ENCODE measurements at places on chromosomes 5 and 9.
A peak's percentile ranks its signal among the peaks of the same experiment; 100 is the strongest.

DNA sequence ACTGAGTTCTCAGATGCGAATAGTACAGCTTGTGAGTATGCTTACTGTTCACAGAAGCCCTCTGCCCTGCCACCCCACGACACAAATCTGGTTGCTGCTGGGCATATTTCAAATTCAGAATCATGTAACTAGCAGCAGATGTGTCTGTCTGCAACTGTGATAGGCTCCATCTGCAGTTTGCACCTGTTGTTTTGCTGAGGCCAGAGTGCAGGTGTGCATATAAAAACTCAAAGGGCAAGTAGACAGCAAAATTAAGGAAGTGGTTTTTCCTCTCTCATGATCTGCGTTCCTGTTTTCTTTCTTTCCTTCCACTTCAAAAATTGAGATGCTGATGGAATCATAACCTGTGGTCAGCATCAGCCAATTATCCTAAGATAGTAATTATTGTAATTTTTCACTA lies 1000.5 kb downstream of the PTPRD start:
- no peak for ATAC-seq

- no peak for ATAC-seq
These were observed 28.8 kb upstream of the GFPT2 start for GRCh38 chr5:180381851-180382480.

GRCh38 chr5:39132792-39133191 lies 58.6 kb upstream of the RICTOR start:
- no peak for ATAC-seq

DNA sequence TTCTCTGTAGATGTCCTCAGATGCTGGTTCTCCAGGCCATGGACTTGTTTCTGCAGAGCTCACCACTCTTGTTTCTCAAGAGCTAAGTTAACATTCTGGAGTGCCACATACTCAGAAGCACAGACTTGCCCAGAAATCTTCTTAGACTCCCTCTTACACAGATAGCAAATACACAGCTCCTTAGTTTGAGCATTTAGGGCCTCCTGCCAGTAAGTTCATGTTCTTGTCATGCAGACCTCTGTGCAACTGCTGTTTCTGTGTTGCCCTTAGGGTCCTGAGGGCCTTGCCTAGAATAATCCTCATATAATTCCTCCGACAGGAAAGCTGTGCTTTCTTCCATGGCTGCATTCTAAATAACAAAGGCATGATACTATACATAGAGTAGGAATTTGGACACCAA lies 1.3 kb upstream of the PTPDC1 start:
- no peak for ATAC-seq

- ATAC-seq, result no peak
These were observed 38.2 kb upstream of the POMT1 start for GRCh38 chr9:131464354-131465000.

GRCh38 chr9:133526721-133527321 lies 2.1 kb upstream of the MYMK start:
- ATAC-seq, result no peak

GRCh38 chr9:108837530-108837929 lies 18.3 kb downstream of the ACTL7B start:
- no peak for ATAC-seq

GRCh38 chr9:130763331-130764171 lies 70.0 kb downstream of the EXOSC2 start:
- ATAC-seq, result no peak

DNA sequence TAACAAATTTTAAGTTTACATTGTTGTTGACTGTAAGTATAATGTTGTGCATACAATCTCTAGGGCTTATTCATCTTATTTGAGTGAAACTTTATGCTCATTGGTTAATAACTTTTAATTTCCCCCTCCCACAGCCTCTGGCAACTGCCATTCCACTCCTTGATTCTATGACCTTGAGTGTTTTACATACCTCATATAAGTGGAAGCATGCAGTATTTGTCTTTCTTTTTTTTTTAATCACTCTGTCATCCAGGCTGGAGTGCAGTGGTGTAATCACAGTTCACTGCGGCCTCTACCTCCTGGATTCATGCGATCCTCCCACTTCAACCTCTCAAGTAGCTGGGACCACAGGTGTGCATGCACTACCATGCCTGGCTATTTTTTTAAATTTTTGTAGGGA lies 83.9 kb downstream of the KCTD16 start:
- ATAC-seq, result no peak

DNA sequence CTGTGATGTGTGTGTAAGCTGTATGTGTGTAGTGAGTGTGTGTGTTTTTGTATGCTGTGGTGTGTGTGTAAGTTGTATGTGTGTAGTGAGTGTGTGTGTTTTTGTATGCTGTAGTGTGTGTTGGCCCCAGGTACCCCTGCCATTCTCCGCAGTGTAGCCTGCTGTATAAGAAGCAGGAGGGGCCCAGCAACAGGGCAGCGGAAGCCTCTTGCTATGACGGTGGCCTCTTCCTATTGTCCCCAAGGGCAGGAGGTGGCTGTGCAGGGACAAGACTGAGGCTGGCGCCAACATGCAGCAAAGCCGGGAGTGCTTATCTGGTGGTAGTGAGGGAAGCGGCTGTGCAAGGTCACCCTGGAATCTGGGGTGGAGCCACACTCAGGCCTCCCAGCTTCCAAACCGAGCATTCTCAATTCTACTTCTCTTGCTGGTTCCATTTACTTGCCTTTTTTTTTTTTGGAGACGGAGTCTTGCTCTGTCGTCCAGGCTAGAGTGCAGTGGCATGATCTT lies 5.1 kb downstream of the SPAAR start:
- ATAC-seq, result peak; percentile 37

DNA sequence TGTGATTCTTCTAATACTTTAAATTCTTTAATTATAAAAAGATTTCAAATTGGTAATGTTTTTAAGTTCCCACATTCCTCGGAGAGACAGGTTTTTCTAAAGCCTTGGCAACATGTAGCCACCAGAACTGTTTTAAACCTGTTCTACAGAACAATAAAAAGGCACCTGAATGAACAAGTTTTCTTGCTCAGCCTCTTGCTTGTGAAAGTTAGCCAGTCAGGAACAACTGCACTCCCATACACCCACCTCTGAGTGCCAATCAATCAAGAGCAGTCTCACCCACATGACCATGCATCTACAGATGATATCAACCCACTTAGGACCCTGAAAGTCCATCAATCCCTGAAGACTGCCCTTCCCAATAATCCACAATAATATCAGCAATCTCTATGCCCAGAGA lies 62.3 kb downstream of the AP3B1 start:
- no peak for ATAC-seq

DNA sequence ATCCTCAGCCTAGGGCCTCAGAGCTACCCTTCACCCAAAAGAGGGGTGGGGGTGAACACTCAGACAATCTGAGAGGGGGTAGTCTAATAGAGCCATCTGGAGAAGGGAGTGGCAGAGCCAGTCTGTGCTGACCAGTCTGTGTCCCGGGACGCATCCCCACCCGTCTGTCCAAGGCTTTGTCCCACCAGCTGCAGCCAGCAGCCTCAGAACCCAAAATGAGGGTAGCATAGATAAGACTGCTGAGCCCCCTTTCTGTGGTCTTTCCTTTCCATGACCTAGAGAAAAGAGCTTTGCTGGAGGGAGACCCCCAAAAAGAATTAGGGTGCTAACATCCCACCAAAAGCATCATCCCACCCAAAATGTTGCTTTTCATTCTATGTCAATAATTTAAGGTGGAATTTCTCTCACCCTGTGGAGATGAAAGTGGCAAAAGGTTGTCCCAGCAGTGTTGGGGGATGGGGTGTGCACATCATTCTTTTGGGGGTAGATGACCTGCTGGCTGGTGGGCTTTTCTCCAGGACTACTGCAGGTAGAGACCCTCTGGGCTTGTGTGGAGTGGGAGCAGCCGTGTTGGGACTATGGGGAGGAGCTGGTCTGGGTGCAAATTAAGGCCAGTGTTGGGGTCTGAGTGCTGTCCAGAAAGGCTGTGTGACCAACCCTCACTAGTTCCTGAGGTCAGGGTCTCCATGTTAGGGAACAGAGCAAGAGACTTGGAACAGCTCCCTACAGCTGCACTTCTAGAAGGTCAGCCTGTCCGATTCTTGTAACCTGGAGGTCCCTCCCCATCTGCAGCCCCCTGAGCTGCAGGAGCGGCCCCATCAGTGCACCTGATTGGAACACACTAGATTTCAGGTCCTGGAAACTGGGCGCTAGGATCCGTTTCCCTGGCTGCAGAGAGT lies 19.9 kb downstream of the URM1 start:
- ATAC-seq, result no peak

DNA sequence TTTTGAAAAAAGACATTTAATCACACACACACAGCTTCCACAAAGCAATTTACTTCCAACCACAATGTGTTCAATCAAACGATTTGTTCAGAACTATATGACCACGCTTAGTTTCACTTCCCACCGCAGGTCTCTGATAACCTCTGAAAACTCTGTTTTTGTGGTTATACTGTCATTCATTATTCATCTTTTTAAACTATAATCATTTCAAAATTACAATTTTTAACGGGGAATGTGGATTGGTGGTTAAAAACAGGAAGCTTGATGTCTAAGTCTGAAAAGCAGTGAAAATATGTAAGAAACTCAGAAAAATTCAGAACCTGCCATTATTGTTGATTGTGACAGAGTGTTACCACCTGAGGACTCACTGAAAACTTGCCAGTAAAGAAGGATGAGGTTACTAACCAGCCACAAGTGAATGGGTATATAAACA lies 12.7 kb upstream of the TMEM174 start:
- peak; percentile 93 for ATAC-seq

DNA sequence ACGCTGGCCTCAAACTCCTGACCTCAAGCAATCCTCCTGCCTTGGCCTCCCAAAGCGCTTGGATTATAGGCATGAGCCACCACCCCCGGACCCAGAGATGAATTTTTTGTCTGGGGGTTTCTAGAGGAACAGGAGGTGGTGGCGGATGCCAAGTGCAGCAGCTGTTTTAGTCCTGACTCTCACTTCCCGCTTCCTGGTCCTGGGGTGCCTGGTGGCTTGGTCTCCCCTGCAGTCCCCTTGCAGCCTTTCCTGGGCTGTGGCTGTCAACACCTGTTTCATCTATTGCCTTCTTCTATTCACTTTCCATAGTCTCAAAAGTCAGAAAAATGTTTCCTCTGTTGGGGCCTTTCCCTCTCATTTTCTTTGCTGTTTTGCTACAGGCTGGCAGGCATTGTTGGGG lies 6.5 kb upstream of the NHP2 start:
- no peak for ATAC-seq

GRCh38 chr5:43097701-43098449 lies 22.8 kb upstream of the ZNF131 start:
- ATAC-seq, result no peak

DNA sequence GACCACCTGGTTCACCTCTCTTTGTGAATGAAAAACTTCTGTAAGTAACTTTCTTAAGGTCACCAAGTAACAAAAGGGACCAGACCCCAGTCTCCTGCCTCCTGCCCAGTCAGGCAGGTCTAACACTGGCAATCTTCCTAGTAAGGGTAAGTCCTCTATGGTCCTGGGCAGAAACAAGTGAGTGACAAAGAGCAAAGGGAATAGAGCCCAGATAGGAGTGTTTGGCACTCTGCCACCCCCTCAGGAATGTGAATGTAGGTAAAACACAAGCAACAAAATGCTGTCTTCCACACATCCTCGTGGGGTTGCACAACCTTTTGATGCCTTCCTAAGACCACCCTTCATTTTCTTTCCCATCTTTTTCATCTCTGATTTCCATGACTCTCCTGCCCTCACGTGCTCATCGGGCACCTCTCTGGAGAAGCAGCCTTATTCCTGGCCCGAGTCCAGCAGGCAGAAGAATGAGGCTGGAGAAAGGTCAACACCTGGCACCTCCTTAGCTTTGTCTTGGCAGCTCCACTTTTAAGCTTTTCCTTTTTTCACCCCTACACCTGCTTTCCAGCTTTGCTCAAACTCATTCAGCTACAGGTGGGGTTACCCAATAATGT lies 90.2 kb upstream of the LHFPL2 start:
- ATAC-seq, result no peak

DNA sequence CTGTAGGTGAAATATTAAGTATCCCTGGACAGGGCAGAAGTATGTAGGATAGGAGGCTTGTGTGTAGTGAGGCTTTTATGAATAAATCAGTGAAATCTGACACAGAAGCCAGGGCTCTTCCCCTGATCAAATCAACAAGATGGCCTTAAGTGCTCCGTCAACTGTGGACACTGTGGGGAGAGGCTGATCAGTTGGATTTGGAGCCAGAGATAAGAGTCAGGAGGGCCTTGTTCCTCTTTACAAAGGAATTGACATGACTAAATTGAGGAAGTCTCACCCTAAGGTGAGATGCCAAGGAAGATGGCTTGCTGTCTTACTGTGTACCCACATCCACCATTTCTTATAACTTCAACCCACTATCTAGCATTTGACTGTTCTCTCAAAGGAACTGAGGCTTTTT lies 91.6 kb upstream of the PRRC1 start:
- no peak for ATAC-seq

- ATAC-seq, result no peak
These were observed 16.9 kb downstream of the FBXW5 start for GRCh38 chr9:136927343-136928271.

GRCh38 chr5:61496446-61496845 lies 164.4 kb downstream of the ZSWIM6 start:
- ATAC-seq, result no peak

GRCh38 chr9:116501871-116502270 lies 185.2 kb upstream of the TRIM32 start:
- no peak for ATAC-seq

DNA sequence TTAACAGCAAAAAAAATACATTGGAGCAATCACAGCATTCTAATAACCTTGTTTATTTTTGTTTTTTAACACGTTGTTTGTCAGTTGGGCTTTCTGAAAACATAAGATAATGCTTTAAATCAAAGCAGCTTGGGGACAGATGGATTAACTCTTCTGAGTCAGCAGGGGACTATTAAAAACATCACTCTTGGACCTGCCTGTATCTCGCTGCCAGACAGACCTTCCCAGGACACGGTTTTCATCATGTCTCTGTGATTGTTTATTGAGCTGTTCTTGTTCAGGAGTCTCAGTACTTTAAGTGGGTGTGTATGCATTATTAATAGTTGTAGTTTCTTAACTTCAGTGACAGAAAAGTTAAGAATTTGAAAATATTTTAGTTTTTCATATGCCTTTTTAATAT lies 173.2 kb downstream of the SH3GL2 start:
- ATAC-seq, result no peak

DNA sequence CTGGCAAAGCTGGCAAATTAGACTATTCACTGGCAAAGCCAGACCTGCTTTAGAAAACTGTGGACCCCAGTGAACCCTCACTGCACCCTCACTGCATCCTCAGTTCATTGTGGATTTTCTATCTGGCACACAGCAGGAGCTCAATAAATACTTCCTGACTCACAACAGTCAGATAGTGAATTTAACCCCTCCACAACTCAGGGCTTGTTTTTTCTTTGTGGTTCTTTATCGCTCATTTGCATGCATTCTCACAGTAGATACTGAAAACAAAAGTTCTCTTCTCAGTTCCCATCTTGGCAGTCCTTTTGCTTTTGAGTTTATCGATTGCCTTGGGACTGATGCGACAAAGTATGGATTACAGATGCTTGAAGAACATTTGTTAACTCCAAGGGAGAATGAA lies 99.8 kb downstream of the ACTL7B start:
- ATAC-seq, result no peak

- no peak for ATAC-seq
These were observed 64.8 kb downstream of the NUP214 start for GRCh38 chr9:131190191-131190590.

- no peak for ATAC-seq
These were observed 21.4 kb downstream of the GLRA1 start for GRCh38 chr5:151903243-151903653.

Measured in activated T-helper 17 cell treated with anti-CD3 and anti-CD28 coated beads, Interleukin-2, amount 50 U/mL, for 72 hours (primary cell).